ENCODE measurements at places on chromosomes 1 and 21. TPM values are rescaled to one million over a fixed set of nuclear protein-coding genes. Genes with fewer than 3 reads are reported as not detected.
A peak's percentile ranks its signal among the peaks of the same experiment; 100 is the strongest.

Gene KCNQ4
- total RNA-seq = 0.22 TPM

DNA sequence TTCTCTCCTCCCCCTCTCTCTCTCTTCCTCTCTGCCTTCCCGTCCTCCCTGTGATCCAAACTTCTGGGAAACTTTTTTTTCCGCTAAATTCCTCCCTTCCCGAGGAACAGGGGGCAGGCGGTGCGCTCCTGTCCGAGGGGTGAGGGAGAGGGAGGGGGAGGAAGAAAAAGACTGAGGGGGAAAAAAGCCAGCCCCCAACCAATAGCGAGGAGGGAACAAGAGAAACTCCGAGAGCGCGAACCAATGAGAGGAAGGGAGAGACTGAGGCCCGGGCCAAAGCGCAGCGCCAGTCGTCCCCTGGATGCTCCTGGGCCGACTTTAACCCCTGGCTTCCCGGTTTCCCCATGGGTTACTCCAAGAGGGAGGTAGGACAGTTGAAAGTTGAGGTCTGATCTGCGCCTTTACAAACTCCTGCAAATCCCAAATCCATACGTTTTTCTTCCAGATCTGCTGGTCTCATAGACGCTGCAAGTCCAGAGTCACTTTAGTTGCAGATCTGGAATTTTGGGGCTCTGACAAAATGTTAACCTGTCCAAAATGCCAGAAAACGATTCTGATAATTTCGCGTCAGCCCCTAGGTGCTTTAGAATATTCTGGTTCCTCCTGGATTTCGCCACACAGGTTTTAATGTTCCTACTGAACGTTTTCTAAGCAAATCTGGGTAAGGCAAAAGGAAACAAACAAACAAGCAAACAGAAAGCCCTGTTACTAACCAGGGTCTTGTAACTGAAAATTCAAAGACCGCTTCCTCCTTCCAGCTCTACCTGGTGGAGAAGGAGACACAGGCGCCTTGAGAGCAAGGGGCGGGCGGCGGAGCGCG, at the start of gene TBX15:
Gene TBX15 (minus strand): TSS at position 158 of the 820 bp plus-strand sequence. CDS start 548 bp downstream, outside the sequence.
- DNase-seq = peak; percentile 87
- peak within 1 kb of the TSS; percentile 69 for H3K4me3 ChIP-seq
- H3K4me1 ChIP-seq = peaks cover 8% of the 10 kb centered on the region
- H3K27ac ChIP-seq = no peak within 1 kb of the TSS

Gene SRRM1
- 220 TPM for total RNA-seq

Gene HHAT
- 9.6 TPM for total RNA-seq

Gene U2AF1
- total RNA-seq = 153 TPM

DNA sequence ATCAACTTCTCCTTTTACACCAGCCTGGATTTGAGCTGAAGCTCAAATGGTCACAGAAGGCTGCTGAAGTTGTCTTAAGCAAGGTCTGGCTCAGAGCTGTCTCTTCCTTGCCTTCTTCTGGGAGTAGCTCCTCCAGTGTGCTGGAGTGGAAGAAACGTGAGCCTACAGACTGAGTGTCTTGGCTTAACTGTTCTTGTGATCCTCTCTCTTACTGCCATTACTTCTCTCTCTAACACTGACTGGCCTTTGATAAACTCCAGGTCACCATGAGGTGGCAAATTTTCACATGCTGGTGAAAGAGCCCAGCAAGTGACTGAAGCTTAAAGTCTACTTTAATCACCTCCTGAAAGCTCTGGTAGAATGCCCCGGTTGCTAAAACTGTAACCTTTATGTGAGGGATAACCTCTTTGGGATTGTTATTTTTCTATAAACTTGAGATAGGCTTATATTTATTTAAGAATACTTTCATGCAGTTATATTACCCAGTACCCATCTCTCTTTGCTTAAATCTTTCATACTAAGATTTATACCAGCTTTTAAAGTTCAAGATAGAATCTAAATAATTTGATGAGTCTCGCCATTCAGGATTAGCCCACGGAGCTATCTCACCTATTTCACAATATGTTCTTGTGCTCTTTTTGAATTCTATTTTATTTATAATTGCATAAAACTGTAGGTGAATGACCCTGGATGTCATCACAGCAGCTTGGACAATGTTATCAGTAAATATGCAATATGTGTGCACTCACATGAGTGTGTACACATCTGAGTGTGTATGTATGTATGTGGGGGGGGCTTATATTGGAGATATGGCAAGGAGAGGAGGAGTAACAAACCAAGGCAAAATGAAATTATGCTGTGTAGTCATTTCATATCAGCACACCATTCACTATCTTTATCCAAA, 924.0 kb downstream of the LTN1 start:
- H3K36me3 ChIP-seq = no peaks in the 10 kb centered on the region
- no peak overlapping the region for H3K27ac ChIP-seq
- peak; percentile 55 for DNase-seq
- peak overlapping the region; percentile 16 for H3K4me3 ChIP-seq
- no peaks in the 10 kb centered on the region for H3K27me3 ChIP-seq

Gene SELE
- total RNA-seq = not detected

DNA sequence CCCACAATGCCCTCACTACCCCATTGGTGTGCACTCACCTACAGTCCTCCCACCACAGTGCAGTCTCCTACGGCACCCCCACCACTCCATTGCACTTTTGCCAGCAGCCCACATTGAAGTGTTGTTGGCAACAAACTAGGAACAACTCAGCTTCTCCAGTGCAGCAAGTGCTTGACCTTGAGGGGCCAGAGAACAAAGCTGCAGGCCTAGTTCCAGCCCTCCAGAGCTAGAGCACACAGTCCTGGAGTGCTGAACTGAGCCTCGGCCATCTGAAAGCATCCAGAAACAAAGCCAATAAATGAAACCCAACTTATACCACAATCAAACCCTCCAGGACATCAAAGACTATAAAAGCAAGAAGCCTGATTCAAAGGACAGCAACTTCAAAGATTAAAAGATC, 129.9 kb downstream of the C1orf94 start:
- H3K36me3 ChIP-seq = no peaks in the 10 kb centered on the region
- no peak overlapping the region for H3K4me3 ChIP-seq
- H3K27ac ChIP-seq = no peak overlapping the region
- H3K27me3 ChIP-seq = no peaks in the 10 kb centered on the region
- DNase-seq = no peak

GRCh38 chr1:71494163-71494562, 413.3 kb upstream of the ZRANB2 start:
- no peaks in the 10 kb centered on the region for H3K36me3 ChIP-seq
- no peaks in the 10 kb centered on the region for H3K4me1 ChIP-seq
- no peaks in the 10 kb centered on the region for H3K27me3 ChIP-seq
- no peak for DNase-seq
- no peak overlapping the region for H3K27ac ChIP-seq
- H3K4me3 ChIP-seq = no peak overlapping the region

- H3K4me3 ChIP-seq = peak overlapping the region; percentile 51
- H3K27me3 ChIP-seq = no peaks in the 10 kb centered on the region
- H3K36me3 ChIP-seq = no peaks in the 10 kb centered on the region
- DNase-seq = peak; percentile 76
These were observed 8.7 kb upstream of the TDRD10 start for GRCh38 chr1:154493276-154493675.

DNA sequence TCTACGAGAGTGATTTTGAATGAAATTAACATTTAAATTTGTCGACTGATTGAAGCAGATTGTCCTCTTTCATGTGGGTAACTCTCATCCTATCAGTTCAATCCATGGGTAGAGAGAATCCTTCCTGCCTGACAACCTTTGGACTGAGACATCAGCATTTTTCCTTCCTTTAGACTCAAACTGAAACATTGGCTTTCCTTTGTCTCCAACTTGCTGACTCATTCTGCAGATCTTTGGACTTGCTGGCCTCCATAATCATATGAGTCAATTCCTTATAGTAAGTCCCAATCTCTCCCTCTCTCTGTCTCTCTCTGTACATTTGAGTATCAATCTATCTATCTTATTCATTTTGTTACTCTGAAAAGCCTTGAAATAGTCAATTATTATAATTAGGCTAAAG, 416.7 kb downstream of the LRRIQ3 start:
- no peaks in the 10 kb centered on the region for H3K36me3 ChIP-seq
- H3K27me3 ChIP-seq = no peaks in the 10 kb centered on the region
- no peak overlapping the region for H3K4me3 ChIP-seq
- DNase-seq = no peak

Gene PTPN14
- total RNA-seq = 103 TPM

DNA sequence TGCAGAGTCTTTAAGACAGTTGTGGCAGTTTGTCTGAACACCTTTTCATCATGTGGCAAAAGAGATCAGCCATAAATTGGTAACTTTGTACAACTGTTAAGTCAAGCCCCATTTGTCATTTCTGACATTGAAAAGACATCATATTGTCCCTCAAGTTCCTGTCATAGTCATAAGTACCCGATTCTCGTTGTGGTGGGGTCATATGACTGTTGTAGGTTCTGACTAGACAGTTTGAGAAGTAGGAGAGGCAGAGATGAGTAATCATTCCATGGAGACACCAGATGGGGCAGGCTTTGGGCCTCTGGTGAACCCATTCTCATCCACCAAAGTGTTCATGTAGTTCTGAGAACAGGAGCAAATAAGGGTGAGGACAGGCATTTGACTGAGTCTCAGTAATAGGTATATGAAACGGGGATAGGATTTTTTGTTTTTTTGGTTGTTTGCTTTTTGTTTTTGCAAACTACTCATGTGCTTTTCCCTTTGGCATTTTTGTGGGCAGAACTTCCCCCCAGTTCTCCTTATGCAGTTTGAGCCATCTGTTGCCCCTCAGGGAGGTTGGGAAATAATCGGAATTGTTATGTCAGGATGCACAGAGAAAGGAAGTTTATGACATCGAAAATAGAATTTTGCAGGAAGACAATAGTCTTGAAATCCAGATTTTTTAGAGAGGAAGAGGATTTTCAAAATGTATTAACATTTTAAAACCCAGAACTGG, 86.9 kb upstream of the KCNE2 start:
- no peak overlapping the region for H3K4me3 ChIP-seq
- H3K4me1 ChIP-seq = no peaks in the 10 kb centered on the region
- no peaks in the 10 kb centered on the region for H3K27me3 ChIP-seq
